Osteoblast (primary cell): ENCODE measurements at places on chromosomes 2 and 18.
A peak's percentile ranks its signal among the peaks of the same experiment; 100 is the strongest.

DNA sequence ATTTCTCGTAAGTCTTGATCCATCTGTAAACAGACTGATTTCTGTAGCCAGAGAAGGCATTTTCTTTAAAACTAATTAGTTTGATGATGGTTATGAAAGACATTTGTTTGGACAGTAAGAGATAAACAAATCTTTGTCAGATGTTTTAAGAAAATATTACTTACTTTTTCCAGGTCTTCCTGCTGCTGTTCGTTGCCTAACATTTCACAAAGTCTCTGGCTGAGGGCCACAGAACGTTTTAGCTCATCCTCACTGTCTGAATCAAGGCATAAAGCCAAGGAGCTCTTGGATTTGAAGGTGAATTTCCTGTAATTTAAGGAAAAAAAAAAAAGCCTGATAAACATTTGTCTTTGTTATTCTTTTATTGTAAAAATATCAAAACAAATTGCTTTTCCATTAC lies 57.8 kb downstream of the VIL1 start:
- no peak for DNase-seq

GRCh38 chr2:144595686-144596072 lies 75.8 kb upstream of the ZEB2 start:
- DNase-seq, result no peak

DNA sequence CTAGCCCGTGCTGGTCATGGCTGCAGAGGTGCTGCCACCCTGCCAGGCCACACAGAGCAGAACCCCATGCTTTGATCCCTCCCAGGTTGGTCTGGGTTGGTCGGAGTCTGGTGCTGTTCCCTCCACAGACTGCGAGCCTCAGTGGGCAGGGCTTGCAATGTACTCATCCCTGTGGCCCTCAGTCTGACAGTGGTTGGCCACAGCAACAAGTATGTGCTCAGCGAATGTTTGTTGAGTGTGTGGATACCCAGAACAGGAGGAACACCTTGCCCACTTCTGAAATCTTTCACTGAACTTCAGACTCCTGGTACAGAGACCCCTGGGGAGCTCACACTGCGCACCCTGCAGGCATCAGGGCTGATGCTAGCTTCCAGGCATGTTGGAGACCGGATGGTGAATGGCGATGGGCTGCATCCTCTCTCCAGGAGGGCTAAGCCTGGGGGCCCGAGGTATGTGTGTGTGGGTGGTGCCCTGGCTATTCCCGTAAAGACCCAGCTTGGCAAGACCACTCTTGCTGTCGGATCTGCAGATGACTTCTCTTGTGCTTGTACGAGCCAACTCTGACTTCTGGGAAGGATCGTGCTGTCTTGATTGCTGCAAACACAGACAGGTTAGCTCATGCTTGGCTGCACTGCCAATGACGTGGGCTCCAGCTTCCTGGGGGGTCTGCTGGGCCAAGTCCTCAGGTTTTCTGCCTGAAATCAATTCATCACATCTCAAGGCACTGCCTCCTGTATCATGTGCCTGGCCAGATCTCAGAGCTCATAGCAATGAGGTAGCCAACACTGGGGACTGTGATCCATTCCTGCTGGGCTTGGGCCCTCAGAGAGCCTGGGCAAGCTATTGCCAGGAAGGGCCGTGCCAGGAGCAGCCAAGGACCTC lies 43.7 kb downstream of the RHOB start:
- DNase-seq, result no peak

DNA sequence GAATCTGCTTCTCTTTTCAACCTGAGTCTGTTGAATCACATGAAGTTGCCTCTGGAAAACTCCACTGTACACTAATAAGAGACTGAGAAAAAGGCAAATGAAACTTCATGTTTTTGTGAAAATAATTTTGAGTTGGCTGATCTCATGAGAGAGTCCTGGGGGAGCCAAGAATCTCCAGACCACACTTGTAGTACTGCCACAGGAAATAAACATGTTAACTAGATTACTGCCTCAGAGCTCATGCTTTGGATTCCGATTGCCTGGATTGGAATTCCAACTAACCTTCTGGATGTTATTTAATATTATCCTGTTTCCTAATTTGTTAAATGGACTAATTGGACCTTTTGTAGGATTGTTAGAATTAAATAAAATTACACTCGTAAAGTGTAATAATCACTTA lies 25.2 kb downstream of the NUP35 start:
- peak; percentile 61 for DNase-seq

DNA sequence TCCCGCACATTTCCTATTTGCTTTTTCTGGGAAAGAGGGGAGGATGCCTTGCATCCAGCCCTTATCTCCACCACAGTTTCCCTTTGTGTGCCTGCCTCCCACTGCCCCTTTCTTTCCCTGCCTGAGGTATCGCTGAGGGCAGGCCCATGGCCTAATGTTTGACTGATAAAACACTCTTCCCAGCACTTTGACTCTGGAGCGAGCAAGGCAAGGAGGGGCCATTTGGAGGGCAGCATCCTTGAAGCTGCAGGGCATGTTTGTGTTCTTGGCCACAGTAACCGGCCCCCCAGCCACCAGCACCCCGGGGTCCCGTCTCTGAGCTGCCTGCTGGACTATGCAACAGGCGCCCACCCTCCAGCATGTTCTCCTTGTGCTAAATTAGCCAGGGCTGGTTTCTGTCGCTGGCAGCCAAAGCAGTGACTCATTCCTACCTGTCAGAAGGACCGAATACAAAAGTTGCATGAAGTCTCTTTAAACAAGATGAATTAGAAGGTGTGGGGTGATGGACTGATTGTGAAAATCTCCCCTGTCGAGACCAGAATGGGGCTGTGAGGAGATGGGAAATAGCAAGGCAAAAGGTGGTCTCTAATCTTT lies 50.7 kb downstream of the BCL2L11 start:
- no peak for DNase-seq

DNA sequence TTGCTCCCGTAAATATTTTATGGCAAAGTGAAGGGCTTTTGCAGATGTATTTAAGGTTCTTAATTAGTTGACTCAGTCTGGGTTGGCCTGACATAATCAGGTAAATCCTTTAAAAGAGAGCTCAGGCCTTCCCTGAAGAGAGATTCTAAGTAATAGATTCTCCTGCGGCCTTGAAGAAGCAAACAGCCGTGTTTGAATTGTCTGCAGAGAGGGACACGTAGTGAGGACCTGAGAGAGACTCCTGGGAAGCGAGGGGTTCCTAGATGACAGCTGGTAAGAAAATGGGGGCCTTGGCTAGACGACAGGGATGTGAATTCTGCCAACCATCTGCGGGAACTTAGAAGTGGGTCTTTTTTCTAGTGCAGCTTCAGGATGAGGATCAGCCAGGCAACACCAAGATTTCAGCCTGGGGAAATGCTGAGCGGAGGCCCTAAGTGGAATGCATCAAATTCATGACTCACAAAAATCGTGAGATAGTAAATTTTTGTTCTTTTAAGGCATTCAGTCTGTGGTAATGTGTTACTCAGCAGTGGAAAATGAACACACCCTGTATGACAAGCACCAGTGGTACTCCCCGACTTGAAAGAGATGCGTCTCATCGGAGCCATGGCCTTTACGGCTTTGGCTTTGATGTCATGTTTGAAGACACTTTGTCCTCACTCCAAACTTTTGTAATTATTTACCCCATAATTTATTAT lies 62.1 kb upstream of the SMIM21 start:
- DNase-seq, result no peak

DNA sequence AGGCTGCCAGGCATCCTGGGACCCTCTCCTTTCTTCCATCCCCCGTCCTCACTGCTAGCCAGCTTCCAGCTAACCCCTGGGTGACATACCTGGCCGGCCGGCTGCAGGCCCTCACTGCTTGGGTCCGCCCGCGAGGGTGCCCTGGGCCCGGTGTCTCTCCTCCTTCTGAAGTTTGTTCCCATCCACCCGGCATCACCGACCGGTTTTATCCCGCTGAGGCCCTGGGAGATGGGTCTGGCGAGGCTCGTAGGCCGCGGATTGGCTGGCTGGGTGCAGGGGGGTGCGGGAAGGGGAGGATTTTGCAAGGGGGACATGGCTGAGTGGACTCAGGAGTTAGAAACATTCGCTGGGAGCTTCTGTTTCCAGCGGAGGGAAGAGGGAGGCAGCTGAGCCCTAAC lies at the start of gene PAX8:
Gene PAX8 (minus strand): TSS at position 180 of the 398 bp plus-strand sequence. CDS start 527 bp downstream, outside the sequence.
- no peak for DNase-seq
